H9 (cell line): ENCODE measurements at places on chromosomes 6 and 20.

- peak; percentile 17 for DNase-seq
Measured at GRCh38 chr20:24990810-24991252, 1.7 kb downstream of the APMAP start.

GRCh38 chr6:35191889-35192288 lies 21.9 kb upstream of the SCUBE3 start:
- DNase-seq, result no peak

- DNase-seq, result no peak
Measured at GRCh38 chr6:111789598-111789997, 83.7 kb downstream of the FYN start.

- no peak for DNase-seq
Measured at GRCh38 chr20:49684335-49684997, 29.2 kb downstream of the B4GALT5 start.

DNA sequence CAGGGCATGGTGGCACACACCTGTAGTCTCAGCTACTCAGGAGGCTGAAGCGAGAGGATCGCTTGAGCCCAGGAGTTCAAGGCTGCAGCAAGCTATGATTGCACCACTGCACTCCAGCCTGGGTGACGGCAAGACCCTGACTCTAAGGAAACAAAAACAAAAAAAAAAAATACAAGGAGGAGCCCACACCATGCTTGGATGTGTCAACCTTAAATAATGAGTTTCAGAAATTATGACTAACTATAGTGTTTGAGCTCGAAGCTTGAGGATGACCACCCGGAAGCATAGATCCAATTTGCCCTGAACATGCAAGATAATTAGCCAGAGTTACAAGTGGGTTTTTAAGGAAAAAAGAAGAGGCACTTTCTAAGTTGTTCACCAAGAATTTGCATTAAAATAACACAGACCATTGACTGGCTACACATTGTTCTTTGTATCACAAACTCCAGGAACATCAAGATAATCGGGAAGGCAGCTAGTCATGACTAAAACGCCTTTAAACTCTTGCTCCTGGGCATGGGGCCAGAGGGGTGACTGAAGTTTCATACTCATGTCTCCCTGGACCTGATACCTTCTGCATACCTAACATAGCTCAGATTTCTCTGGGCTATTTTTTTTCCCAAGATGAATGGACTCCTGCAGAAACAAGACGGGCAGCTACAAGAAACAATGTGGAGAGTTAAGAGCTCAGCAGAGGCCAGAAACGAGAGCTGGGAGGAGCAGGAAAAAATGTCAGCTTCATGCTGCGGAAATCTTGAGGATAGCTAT lies 289.6 kb downstream of the PREX1 start:
- no peak for DNase-seq

DNA sequence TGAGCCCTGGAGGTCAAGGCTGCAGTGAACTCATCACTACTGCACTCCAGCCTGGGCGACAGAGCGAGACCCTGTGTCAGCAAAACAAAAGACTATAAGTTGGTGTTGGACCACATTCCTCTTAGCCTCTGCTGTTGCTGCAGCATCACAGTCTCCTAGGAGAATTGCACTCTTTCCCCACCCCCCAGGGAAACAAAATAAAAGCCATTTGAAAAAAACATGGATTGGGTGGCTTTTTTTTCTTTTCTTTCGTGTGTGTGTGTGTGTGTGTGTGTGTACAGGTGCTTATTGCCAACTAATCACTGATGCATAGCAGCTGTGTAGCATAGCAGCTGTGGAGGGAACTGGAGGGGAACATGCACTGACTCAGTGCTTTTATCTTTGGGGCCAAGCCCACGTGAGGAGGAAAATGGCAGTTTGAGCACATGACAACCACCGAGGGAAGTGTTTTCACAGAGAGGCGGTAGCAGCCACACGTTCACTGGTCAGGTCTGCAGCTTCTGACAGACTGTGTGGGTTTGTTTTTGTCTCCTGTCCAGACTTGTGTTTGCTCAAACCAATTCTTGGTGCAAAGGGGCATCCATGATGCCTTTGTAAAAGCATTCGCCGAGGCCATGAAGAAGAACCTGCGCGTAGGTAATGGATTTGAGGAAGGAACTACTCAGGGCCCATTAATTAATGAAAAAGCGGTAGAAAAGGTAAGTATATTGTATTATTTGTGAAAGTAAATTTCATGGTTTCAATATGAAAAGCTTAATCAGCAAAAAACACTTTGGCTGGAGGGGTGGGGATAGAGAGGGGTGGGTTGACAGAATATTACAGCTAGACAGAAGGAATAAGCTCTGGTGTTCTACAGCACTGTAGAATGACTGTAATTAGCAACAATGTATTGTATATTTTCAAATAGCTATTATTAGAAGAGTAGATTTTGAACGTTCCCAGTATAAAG lies 27.7 kb downstream of the ALDH5A1 start:
- no peak for DNase-seq
